G401 (cell line): ENCODE measurements at places on chromosomes 12 and 14. TPM values are rescaled to one million over a fixed set of nuclear protein-coding genes. Genes with fewer than 3 reads are reported as not detected.

Gene CBLN3
- 0.25 and 0.88 TPM in 2 replicates for total RNA-seq

Gene ENO2
- 3.3 and 13.2 TPM in 2 replicates for total RNA-seq

Gene STON2
- 0.10 TPM in 1 of 2 replicates, not detected in the other for total RNA-seq

Gene CDCA3
- 84.2 and 103 TPM in 2 replicates for total RNA-seq

Gene PHLDA1
- 3.5 and 3.7 TPM in 2 replicates for total RNA-seq

Gene RFX4
- not detected in 2 replicates for total RNA-seq

Gene CIT
- total RNA-seq = 11.3 and 27.2 TPM in 2 replicates

Gene KRT82
- not detected in 2 replicates for total RNA-seq

Gene GNB3
- 0.25 and 3.8 TPM in 2 replicates for total RNA-seq

Gene ANO2
- not detected in 2 replicates for total RNA-seq

Gene TCL1B
- total RNA-seq = not detected in 2 replicates

Gene LYZ
- total RNA-seq = not detected in 2 replicates

Gene P2RX2
- 0.17 and 0.43 TPM in 2 replicates for total RNA-seq

Gene KSR2
- not detected in 2 replicates for total RNA-seq

Gene PRH2
- total RNA-seq = not detected in 2 replicates
